Hematopoietic multipotent progenitor cell treated with erythropoietin and hydrocortisone succinate and interleukin-3 and kit ligand, for 4 days (in vitro differentiated cells): ENCODE measurements at places on chromosomes 3 and 15.
A peak's percentile ranks its signal among the peaks of the same experiment; 100 is the strongest.

DNA sequence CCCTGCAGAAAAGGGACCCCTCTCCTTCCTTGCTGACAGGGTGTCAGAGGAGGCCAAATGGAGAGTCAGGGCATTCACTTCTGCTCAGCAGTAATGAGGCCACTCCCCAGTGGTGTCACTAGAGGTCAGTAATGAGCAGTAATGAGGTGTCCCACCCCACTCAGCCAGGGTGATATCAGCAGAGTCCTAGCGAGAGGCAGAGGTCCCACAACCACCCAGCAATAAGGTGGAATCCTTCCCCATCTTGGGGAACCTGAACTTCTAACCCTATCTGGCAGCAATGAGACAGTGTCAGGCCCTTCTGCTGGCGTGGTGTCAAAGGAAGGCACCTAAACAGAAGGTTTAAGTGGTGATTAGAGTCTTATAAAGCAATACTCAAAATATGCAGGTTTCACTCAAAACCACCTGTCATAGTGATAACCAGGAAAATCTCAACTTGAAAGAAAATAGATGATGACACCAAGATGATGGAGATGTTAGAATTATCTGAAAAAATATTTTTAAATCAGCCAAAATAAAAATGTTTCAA is 12.9 kb downstream of the OCA2 start:
- DNase-seq = peak; percentile 85

DNA sequence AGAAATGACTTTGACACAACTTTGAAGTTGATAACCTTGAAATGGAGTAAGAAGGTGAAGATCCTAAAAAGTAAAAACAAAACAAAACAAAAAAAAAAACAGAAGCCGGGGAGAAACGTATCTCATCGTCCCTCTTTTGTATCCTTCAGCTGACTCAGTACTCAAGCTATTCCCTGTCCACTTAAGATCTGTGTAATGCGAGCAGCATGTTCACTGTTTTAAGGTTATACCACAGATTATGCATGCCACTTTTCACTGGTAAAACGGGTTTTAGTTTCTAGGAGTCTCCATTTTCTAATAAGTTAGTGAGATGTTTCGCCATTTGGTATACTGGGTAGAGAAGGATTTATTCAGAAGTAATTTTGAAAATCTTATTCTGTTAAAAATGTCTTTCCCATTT is 324.3 kb downstream of the FEZF2 start:
- no peak for DNase-seq

DNA sequence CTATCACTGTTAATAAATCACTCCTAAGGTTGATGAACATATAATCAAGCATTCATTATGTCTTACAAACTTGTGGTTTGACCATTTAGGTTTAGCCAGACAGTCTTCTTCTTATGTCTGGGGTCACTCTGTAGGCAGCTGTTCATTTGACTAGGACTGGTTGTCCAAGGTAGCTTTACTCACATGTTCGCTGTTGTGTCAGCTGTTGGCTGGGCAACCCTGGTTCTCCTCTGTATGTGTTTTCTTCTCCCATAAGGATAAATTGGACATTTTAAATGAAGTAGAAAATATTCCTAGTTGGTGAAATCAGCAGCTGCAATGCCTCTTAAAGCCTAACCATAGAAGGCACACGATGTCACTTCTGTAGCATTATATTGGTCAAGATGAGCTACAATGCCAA is 635.1 kb downstream of the EPHA3 start:
- no peak for DNase-seq

- no peak for DNase-seq
Measured at GRCh38 chr3:71636482-71636881, 53.0 kb upstream of the FOXP1 start.

DNA sequence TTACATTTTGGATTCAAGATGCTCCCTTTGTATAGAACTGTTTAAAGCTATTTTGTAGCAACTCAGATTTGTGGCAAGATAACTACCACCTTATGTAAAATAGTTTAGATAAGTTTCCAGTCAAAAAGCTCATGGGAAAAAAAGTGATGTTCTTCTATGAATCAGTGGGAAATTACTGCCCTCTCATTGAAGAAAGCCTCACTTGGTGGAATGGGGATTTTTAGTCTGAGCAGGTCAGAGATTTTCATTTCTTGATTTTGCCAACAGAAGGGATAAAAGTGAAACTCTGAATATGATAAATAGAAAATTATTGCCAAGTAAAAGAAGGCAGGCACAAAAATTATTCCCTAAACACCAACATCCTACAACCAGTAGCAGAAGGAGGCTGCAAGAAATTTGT is 25.8 kb upstream of the CSTA start:
- no peak for DNase-seq

DNA sequence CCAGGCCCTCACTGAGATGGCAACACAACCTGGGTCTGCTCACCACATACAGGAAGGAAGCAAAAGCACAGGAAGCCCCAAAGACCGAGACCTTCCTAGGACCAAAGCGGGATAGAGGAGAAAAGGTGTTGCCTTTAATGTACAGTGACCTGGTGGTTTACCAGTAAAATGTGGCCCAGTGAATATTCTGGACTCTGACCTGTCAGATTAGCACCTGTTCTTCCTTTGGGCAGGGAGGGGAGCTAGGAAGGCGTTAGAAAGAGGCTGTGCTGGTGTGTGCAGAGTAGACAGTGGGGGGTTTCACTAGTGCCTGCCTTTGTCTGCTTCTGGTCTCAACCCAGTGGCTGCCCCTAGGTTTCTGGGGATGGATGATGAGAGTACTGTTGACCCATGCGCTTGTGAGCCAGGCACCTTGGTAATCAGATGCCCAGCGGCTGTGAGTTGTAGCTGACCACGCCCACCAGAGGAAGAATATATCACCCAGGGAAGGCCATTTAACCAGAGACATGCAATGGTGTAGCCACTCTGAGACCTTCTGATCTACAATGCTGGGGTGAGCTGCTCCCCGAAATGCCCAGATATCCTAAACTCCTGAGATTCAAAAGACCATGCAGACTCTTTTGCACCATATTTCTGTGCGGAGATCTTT is 90.1 kb upstream of the NEO1 start:
- no peak for DNase-seq

DNA sequence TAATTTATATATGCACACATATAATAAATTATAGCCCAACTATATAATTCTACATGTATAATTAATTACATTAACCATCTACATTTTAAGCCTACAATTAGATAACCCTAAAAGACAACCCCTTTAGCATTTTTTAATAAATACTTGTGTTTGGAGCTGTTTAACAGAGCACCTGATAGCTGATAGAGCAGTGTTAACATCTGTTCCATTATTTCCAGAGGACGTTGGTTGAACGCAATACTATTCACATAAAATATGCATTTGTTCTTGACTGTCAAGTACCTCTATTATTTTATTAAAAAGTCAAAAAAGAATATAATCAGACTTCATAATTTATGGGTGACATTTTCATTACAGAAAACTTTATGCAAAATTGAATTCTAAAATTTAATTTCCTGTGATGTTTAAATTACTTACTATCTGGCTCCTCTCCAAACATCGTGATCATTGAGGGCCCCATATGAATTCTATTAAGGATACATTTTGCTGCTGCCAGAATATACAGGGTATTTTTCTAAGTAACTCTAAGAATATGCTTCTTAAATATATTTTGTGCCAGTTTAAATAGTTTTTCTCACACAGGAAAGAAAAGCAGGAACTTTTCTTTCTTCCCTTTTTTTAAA is 234.3 kb downstream of the SHOX2 start:
- no peak for DNase-seq

- peak; percentile 35 for DNase-seq
Measured at GRCh38 chr3:15342945-15343344, 10.6 kb upstream of the SH3BP5 start.

DNA sequence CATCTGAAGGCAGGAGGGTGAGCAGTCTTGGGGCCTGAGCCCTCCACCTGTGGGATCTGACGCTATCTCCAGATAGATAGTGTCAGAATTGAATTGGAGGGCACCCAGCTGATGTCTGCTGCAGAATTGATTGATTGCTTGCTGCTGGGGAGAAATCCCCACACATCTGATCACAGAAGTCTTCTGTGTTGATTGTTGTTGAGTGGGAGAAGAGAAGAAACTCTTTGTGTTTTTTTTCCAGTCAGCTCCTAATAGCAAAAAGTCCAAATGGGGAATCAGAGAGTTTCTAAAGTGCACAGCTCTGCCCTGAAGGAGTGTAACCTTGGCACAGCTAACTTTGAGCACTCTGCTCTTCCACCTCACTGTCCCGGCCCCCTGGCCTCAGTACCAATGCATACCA is 66.1 kb downstream of the RAB11A start:
- DNase-seq = no peak

GRCh38 chr3:2656806-2657777 is 453.1 kb downstream of the IL5RA start:
- no peak for DNase-seq

DNA sequence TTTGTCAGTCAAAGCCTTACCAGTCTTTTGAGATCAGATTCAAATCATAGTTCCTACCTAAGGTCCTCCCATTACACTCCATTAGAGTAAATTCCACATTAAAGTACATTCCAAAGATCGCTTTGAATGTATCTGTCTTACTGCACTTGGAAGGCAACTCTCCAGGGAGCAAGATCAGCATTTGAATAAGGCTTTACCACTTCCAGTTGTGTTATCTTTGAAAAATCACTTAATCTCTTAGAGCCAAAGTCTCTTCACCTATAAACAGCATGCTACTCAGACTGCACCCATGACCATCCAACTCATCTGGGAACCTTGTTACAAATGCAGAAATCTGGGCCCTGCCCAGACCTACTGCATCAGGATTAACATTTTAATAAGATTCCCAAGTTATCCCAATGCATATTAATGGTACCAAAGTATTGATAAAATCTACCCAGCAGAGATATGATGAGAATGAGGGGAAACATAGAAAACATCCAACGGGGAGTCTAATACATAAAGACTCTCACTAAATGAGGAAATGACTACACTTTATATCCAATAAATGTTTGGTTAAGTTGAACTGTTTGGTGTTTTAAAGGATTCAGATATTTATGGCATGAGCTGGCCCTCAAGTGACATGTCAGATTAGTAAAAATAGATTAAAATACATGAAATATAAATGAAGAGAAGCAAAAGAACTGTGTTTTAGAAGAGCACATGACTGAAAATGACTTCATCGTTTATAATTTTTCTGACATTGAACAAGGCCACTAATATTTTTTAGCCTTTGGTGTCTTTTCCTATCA is 75.9 kb downstream of the TNIK start:
- no peak for DNase-seq

DNA sequence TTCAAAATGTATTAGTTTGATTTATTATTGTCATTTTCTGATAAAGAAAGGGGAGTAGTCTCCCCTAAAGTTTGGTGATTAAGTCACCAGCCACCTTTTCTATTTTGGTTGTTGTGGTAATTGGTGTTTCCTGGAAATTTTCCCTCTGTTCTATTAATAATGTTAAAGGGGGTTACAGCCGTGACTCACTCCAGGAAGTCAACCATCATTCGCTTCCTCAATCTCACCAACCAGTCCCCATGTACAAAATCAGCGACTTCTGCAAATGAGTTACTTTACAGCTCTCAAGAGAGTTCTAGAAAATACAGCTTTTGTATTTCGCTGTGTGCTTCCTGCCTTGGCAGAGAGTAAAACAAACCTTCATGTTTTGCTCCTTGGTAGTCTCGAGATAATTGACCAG is 285.1 kb downstream of the LPP start:
- peak; percentile 82 for DNase-seq

DNA sequence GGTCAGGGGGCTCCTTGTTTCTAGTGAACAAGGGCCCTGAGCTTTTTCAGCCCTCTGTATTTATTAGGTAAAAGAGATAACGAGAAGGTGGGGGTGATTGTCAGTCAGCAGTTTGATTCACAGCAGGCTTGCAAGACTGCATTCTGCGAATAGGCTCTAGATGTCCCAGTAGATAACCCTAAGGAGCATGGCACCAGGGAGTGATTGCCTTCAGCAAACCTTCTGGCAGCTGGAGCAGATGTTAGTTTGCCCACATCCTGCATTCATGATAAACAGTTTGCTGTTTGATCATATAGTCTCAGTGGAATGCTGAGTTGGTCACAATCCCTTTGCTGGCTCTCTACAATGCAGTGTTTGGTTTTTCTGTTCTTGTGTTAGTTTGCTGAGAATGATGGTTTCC is 161.3 kb upstream of the GADL1 start:
- peak; percentile 23 for DNase-seq

DNA sequence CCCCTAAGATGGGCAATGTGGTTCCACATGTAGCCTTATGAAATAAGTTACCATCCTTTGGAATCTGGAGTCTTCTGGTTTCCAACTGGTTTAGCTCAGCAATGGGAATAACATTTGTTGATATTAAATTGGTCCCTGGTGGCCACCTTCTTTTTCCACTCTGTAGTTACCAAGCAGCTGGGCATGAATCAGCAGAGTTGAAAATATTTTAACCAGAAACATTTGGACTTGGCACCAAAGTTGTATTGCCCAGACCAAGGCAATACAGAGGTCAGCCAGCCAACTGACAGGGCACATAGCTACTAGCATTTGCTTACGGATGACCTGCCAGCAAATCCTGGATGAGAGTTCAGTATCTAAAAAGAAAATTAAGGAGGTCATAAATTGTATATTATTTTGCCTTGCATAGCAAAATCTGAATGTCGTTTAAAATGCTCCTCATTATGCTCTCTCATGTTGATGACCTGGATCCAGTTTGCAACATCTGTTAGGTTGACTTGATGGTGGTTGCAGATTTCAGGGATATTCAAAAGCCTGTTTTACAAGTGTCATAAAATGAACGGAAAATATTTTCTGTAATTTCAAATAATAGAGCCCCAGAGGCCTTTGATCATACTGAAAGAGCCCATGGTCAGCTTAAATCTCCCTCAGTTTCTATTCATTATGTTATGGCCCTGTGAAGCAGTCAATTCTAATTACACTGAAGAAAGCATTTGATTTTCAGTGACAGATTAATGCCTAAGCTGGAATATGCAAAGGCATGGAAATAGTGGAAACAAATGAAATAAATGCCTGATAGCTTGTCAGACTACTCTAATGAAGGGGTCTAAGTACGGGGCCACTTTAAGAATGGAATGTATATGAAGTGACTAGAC is 54.6 kb downstream of the PPM1L start:
- DNase-seq = no peak

DNA sequence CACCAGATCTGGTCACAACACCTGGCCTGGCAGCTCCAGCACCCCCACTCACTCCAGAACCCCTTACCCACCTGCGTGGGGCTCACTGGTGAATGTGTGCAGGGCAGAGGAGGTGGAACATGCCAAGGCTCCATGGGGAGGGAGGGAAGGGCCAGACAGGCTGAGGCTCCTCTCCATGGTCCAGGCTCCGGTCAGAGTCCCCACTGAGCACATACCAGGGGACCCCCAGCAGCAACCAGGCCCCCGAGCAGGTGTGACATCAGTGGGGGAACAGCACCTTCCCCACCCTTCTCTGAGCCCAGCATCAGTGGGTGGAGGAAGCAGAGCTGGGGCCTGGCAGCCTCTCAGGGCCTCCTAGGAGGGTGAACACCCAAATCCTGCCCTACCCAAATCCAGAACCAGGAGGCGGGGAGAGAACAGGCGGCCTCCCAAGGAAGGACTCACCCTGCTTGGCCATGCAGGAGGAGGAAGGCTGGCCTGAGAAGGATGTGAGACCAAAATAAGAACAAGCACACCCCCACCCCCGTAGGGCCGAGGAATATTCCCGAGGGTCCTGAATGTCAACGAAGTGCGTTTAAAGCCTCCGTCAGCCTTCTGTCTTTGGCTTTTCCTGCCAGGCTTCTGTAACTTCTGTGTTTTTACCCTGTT is 1.1 kb upstream of the GP9 start:
- DNase-seq = no peak

- DNase-seq = no peak
Measured at GRCh38 chr15:33182926-33183325, 11.6 kb downstream of the FMN1 start.
